ENCODE measurements at places on chromosomes 7 and 10.

- DNase-seq = peak; percentile 12
Observed at GRCh38 chr7:144738708-144739314, 97.0 kb downstream of the TPK1 start.

DNA sequence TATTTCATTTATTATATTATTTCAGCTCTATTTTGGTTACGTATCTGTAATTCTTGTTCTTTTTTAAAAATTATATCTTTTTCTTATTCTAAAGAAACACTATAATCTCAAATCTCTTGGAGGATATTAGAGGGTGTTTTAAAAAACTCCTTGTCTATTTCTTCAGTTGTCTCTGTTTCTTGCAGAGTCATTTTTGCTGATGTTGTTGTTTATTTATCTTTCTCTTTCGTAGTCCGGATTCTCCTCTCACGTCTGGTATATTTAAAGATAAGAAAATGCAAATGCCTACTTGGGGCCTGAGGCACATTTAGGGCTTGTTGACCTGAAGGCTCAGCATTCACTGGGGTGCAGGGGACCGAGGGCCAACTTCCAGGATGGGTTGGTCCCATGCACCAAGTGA lies 181.2 kb upstream of the CTBP2 start:
- DNase-seq = no peak

DNA sequence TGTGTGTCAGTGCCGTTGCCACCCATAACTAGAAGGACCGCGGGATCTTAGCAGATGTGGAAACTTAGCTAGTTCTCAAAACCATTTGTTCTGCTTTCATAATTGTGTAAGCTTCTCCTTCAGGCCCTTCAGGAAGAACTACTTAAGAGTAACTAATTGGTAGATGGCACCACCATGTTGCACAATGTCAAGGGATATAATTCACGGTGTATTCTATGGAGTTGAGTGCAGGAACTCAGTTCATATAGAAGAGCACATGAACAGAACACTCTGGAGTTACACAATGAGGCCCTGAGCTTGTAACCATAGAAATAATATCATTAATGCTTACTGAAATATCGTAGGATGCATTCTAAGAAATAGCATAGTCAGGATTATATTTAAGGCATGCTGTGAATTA lies 126.5 kb upstream of the GAD2 start:
- DNase-seq = no peak

DNA sequence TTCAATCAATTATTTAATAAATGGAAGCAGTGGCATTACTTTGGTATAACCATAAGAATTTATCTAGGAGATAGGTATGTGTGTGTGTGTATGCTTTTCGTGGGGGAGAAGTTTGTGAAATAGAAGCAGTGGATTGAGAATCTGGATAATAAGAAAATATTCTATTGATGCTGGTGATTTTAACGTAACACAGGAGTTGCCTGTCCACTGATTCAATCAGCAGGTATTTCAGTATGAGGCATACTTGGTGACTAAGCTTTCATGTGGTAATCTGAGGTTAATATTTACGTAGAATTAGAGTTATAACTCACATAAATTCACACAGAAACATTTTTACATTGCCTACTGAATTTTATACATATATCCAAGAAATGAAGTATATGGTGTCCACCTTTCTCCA lies 568.0 kb downstream of the ZWINT start:
- no peak for DNase-seq

- DNase-seq = no peak
Observed at GRCh38 chr10:129331207-129331838, 135.7 kb upstream of the MGMT start.

- DNase-seq = no peak
Observed at GRCh38 chr10:36500266-36500665, 625.1 kb upstream of the ANKRD30A start.

DNA sequence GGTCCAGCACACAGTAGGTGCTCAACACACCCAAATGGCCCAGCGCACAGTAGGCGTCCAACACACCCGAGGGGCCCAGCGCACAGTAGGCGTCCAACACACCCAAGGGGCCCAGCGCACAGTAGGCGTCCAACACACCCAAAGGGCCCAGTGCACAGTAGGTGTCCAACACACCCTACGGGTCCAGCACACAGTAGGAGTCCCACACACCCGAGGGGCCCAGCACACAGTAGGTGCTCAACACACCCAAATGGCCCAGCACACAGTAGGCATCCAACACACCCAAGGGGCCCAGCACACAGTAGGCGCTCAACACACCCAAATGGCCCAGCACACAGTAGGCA lies 80.8 kb downstream of the FOXL3 start:
- no peak for DNase-seq

GRCh38 chr10:122348512-122348911 lies 26.0 kb upstream of the PLEKHA1 start:
- no peak for DNase-seq

DNA sequence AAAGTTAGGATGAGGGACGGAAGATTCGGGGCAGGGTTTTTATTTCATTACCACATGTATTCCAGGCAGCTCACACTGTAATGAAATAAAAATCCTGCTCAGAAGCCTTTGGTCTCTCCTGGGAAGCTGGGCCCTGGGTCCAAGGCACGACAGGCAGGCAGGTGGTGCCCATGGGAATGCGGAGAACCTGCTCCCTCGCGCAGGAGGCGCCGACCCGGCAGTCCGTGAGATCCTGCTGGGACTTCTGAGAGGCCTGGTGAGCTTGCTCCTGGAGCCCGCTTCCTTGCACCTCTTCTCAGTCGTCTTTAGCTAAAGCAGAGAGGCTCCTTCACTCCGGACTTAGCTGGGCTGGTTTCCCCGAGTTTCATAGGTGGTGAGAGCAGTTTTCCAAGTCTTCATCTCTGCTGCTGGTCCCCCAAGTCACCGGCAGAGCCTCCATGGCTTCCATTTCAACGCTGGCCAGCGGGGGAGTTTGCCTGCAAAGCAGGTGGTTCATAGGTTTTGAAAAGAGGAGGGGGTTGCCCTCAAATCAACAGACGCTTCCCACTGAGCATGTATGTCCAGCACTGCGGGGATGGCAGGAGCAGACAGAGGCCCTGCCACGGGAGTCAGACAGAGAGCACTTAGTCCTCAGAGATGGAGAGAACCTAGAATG lies 24.5 kb downstream of the IL15RA start:
- DNase-seq = no peak

DNA sequence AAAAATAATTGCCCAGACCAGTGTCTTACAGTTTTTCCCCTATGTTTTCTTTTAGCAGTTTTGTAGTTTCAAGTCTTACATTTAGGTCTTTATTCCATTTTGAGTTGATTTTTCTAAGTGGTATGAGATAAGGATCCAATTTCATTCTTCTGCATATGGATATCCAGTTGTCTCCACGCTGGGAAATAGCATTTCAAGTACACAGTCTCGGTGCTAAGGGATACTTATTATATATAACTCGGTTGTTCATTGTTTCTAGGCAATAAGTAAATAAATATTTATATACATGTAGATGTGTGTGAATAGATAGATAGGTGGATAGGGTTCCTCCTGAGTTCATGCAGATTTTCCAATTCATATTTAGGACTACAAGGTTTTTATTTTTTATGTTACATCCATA lies 16.0 kb downstream of the TAF3 start:
- no peak for DNase-seq

DNA sequence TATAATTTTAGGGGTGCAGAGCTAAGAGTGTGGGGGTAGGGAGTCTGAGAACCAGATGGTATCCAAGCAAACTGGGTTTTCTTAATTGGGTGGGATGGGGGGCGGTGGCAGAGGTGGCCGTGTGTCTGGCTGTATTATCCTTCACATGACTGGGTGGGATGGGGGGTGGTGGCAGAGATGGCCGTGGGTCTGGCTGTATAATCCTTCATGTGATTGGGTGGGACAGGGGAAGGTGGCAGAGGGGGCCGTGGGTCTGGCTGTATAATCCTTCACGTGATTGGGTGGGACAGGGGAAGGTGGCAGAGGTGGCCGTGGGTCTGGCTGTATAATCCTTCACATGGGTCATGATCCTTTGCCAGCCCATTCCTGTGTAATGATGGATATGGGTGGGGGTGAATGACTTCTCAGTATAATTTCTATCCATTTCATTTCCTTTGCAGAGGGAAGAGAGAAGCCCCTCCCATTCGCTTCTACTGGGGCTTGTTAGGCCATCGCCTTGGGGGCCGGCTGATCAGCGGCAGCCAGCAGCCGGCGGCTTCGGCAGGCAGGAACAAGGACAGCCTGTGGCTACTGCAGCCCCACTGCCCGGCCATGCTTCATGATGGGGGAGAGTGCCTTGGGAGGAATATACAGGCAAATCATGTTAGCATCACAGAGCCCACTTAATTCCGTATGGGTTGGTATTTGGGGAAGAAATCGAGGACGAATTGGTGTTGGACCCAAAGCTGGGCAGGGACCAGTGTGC lies 179.6 kb upstream of the MKI67 start:
- DNase-seq = no peak

- no peak for DNase-seq
Observed at GRCh38 chr10:79588800-79589199, 21.9 kb upstream of the SFTPA1 start.

DNA sequence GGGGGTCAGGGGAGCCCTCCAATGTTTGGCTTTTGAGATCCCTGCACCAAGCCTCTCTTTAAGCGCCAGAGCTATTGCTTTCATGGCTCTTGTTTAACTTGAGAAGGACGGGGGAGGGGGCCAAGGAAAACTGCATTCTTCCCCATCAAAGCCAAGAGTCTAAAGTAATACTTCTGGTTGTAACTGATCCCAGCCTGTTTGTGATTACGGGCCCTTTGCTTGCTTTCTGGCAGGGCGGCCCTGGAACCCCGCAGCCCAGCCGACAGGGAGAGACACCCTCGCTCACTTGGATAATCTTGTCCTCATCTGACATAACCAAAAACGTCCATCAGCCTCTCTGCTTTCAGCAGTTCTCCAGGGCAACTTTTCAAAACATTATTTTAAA lies 154.7 kb downstream of the NEURL1 start:
- no peak for DNase-seq

DNA sequence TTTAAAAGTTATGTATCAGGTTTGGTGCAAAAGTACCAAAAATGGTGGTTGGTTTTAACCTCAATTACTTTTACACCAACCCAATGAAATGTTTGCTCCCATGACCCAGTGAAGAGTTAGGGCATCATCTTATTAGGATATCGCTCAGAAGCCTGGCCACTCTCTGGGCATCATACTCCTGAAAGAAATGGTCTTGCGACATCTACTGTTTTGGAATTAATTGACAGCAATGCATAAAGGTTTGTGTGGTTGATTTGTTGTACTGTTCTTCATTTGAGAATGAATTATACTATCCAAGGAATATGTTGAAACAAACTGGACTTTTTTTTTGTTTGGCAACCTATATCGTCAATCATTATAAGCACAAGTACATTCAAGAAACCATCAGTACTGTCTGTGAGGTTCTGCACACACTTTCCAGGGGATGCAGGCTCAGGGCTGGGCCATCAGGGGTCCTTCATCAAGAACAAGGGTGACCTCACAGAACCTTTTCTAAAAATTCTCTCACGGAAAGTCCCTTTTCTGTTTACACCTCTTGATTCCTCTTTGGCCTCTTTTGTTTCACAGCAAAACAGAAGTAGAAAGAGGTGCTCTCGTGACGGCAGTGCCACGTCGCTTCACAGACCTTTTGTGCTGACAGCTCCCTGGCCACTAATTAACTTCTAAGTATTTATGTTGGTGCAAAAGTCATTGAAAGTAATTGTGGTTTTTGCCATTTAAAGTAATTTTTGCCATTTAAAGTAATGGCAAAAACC lies 117.2 kb upstream of the KLF6 start:
- DNase-seq = no peak

- no peak for DNase-seq
Observed at GRCh38 chr10:123998197-123999141, 94.9 kb downstream of the CHST15 start.

DNA sequence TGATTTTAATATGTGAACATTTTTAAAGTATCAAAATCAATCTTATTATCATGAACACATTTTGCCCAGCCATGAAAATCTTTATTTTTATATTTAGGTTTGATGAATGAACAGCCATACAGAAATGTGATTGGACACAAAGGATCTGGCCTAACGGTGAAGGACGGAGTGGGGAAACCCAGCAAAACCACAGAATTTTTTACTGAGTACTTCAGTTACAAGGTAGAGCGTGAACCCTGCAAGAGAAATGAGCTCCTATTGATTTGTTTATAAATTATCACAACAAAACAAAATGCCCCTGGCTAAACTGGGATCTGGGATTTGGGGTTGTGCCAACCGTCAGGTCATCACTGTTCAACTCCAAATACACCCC lies 118.8 kb downstream of the JAZF1 start:
- no peak for DNase-seq

- DNase-seq = no peak
Observed at GRCh38 chr10:117133273-117134055, 4.6 kb downstream of the VAX1 start.

DNA sequence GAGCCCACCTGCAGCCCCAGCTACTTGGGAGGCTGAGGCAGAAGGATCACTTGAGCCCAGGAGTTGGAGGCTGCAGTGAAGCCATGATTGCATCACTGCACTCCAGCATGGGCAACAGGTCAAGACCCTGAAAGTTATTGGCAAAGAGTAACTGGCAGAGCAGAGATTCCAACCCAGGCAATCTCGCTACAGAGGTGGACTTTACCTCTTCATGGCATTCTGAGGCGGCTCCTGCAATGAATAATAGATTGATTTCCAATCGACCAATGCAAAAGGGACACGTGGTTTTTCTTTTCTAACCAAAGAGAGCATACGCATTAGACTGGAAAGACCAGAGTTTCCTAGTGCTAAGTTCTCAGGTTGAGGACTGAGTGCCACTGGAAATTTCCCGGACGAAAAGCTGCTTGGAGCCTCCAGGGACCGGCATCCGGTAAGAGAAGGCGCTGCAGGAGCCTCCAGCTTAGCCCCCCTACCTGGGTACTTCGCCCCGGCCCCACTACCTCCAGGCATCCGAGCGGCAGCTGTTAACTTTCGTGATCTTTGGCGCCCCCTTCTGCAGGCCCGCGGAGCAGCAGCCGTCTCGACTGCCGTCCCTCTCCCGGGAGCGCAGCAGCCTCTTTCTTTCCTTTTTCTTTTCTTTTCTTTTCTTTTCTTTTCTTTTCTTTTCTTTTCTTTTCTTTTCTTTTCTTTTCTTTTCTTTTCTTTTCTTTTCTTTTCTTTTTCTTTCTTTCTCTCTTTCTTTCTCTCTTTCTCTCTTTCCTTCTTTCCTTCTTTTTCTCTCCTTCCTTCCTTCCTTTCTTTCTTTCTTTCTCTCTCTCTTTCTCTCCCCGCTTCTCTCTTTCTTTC lies 4.1 kb downstream of the MBLAC1 start:
- DNase-seq = peak; percentile 59

DNA sequence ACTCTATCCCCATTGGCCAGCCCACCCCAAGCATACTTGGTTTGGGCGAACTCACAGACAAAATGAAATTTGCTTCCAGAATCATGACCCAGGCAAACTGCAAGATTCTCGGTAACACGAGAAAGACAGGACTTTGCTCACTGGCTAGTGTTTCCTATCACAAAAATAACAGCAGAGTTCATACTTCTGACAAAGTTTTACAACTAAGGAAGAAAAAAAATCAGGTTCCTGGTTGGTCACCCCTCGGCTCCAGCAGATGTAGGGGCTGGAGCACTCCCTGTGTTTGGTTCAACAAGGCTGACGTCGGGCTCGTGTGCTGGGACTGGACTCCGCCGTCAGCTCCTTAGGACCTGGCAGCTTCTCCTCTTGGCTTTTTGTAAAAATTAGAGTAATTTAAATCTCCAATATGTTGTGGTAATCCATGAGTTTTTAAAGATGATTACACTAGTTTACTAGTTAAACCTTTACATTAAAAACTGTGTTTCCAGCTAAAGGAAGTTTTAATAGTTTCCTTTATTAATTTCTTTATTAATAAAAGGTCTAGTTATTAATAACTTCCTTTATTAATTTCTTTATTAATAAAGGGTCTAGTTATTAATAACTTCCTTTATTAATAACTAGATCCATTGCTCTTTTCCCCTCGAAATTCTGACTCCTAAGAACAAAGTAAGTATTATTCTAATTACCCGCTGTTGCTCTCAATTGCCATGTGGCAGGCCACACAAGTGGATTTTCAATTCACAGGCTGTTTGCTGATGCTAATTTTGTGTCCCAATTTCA lies 115.6 kb upstream of the RNF32 start:
- DNase-seq = no peak
